ENCODE measurements at places on chromosomes 7 and 10. TPM values are rescaled to one million over a fixed set of nuclear protein-coding genes. Genes with fewer than 3 reads are reported as not detected.

FGL2 gene
- total RNA-seq, result 135 TPM

AASS gene
- 51.1 TPM for total RNA-seq

ANKMY2 gene
- 61.3 TPM for total RNA-seq

DRGX gene
- total RNA-seq, result 3.4 TPM

HOGA1 gene
- 3.1 TPM for total RNA-seq

CDHR3 gene
- 13.6 TPM for total RNA-seq

AVL9 gene
- total RNA-seq, result 35.6 TPM

DCLRE1C gene
- 14.2 TPM for total RNA-seq

BTBD16 gene
- 0.99 TPM for total RNA-seq

TMEM229A gene
- total RNA-seq, result 2.1 TPM

ECHS1 gene
- total RNA-seq, result 94.0 TPM

INMT gene
- total RNA-seq, result 11.6 TPM

ZCWPW1 gene
- 7.7 TPM for total RNA-seq

NKX2-3 gene
- not detected for total RNA-seq

IQUB gene
- total RNA-seq, result 7.8 TPM

PTCD1 gene
- 5.3 TPM for total RNA-seq

COL17A1 gene
- 1.7 TPM for total RNA-seq

GNAT3 gene
- total RNA-seq, result not detected

CCDC172 gene
- total RNA-seq, result not detected

ERVW-1 gene
- total RNA-seq, result 0.11 TPM

OR2A1 gene
- total RNA-seq, result 0.10 TPM

SLC13A1 gene
- total RNA-seq, result not detected

AKR1C4 gene
- not detected for total RNA-seq

GPR22 gene
- total RNA-seq, result 38.2 TPM

TAC1 gene
- total RNA-seq, result 14.3 TPM

SLC26A3 gene
- not detected for total RNA-seq

TMEM176A gene
- total RNA-seq, result 24.2 TPM

PAPOLB gene
- 1.5 TPM for total RNA-seq

FBXO24 gene
- 0.40 TPM for total RNA-seq

POMZP3 gene
- total RNA-seq, result 5.0 TPM

HOXA5 gene
- total RNA-seq, result 32.1 TPM

RFC2 gene
- total RNA-seq, result 17.9 TPM

KCNH2 gene
- total RNA-seq, result 14.4 TPM

ASZ1 gene
- total RNA-seq, result not detected

CALHM1 gene
- 0.20 TPM for total RNA-seq
